Caki2 (cell line): ENCODE measurements at places on chromosomes 5 and 9. TPM values are rescaled to one million over a fixed set of nuclear protein-coding genes. Genes with fewer than 3 reads are reported as not detected.

The GRXCR2 gene
- total RNA-seq = not detected in 2 replicates

The TAS2R1 gene
- total RNA-seq = not detected in 2 replicates

The SMAD5 gene
- total RNA-seq = 15.5 and 77.3 TPM in 2 replicates

The IFNA8 gene
- total RNA-seq = not detected in 2 replicates

The FOXI1 gene
- total RNA-seq = not detected in 2 replicates

The RUSC2 gene
- total RNA-seq = 6.1 and 8.2 TPM in 2 replicates

The PCDHA1 gene
- total RNA-seq = not detected in 2 replicates

The LOX gene
- 49.6 and 60.5 TPM in 2 replicates for total RNA-seq

The CCL21 gene
- not detected in 2 replicates for total RNA-seq

The FRMD3 gene
- total RNA-seq = 0.58 and 2.0 TPM in 2 replicates

The CD74 gene
- 29.4 and 30.7 TPM in 2 replicates for total RNA-seq

The KIF24 gene
- 1.5 and 4.8 TPM in 2 replicates for total RNA-seq

The CYSRT1 gene
- 0.61 and 12.7 TPM in 2 replicates for total RNA-seq

The SLC6A19 gene
- not detected in 2 replicates for total RNA-seq

The BASP1 gene
- 12.6 and 25.6 TPM in 2 replicates for total RNA-seq

The FAM120AOS gene
- total RNA-seq = 63.1 and 74.6 TPM in 2 replicates

The CFAP77 gene
- total RNA-seq = not detected in 2 replicates

The ALDH1A1 gene
- total RNA-seq = 936 and 953 TPM in 2 replicates

The NUTM2G gene
- total RNA-seq = not detected in 2 replicates

The ENHO gene
- total RNA-seq = 4.0 TPM in 1 of 2 replicates, not detected in the other

The TTC39B gene
- total RNA-seq = 0.81 and 8.0 TPM in 2 replicates

The HRH2 gene
- 0.98 and 1.0 TPM in 2 replicates for total RNA-seq

The TRIP13 gene
- total RNA-seq = 32.6 and 60.2 TPM in 2 replicates

The CRHBP gene
- total RNA-seq = not detected in 2 replicates

The SHC3 gene
- 0.09 and 1.0 TPM in 2 replicates for total RNA-seq

The UBAP2 gene
- total RNA-seq = 22.2 and 31.0 TPM in 2 replicates

The PCDH1 gene
- total RNA-seq = 27.3 and 41.1 TPM in 2 replicates

The SARDH gene
- 7.6 and 13.0 TPM in 2 replicates for total RNA-seq

The TICAM2 gene
- total RNA-seq = 0.72 TPM in 1 of 2 replicates, not detected in the other

The LHX3 gene
- not detected in 2 replicates for total RNA-seq

The PCDHGC3 gene
- 15.4 and 27.2 TPM in 2 replicates for total RNA-seq

The SMIM33 gene
- not detected in 2 replicates for total RNA-seq

The SERF1B gene
- 15.7 and 21.4 TPM in 2 replicates for total RNA-seq

The NACC2 gene
- 20.2 and 22.7 TPM in 2 replicates for total RNA-seq

The PCDHB9 gene
- 1.1 and 1.6 TPM in 2 replicates for total RNA-seq

The OR1Q1 gene
- total RNA-seq = not detected in 2 replicates

The CFAP90 gene
- 0.41 and 5.1 TPM in 2 replicates for total RNA-seq

The CARD9 gene
- total RNA-seq = 2.7 and 2.9 TPM in 2 replicates

The PCDHB15 gene
- total RNA-seq = not detected in 2 replicates

The FBN2 gene
- not detected in 2 replicates for total RNA-seq

The FREM1 gene
- total RNA-seq = not detected in 2 replicates

The FOXD4L5 gene
- not detected in 2 replicates for total RNA-seq

The LCN15 gene
- not detected in 2 replicates for total RNA-seq
